ENCODE measurements at places on chromosomes 1 and 21.

GRCh38 chr1:113565621-113566020, 175.3 kb downstream of the MAGI3 start:
- DNase-seq, result no peak

DNA sequence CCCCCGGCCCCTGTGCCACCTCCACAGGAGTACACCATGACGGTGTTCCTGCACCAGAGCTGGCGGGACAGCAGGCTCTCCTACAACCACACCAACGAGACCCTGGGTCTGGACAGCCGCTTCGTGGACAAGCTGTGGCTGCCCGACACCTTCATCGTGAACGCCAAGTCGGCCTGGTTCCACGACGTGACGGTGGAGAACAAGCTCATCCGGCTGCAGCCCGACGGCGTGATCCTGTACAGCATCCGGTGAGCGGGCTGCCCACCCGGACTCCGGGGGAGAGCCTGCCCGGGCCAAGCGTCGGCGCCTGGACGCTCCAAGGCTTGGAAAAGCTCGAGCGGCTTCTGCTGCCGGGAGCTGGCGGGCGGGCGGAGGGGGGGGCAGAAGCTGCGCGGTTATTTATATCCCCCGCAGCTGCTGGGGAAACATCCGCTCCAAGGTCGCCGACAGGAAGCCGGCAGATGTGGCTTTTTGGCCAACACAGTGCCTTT, 6.4 kb downstream of the GABRD start:
- no peak for DNase-seq

DNA sequence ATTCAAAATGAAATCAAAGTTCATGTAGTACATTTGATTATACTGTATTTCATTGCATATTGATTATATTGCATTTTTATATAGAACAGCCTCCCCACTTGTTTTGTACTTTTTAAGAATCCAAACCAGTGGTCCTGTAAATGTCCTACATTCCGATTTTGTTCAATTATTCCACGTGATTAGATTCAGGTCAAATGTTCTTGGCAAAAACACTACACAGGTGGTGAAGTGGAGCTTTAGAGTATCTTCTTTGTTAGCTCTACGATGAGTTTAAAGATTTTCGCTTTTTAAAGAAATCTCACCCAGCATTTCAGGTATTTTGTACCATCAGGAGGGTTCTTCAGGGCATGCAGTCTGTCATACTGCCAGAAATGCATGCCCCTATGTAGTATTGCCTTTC, 120.6 kb downstream of the TRIM33 start:
- no peak for DNase-seq

- no peak for DNase-seq
These were observed 226.0 kb upstream of the KAZN start for GRCh38 chr1:14372526-14372925.

GRCh38 chr1:10257851-10258250, 47.5 kb downstream of the KIF1B start:
- no peak for DNase-seq

DNA sequence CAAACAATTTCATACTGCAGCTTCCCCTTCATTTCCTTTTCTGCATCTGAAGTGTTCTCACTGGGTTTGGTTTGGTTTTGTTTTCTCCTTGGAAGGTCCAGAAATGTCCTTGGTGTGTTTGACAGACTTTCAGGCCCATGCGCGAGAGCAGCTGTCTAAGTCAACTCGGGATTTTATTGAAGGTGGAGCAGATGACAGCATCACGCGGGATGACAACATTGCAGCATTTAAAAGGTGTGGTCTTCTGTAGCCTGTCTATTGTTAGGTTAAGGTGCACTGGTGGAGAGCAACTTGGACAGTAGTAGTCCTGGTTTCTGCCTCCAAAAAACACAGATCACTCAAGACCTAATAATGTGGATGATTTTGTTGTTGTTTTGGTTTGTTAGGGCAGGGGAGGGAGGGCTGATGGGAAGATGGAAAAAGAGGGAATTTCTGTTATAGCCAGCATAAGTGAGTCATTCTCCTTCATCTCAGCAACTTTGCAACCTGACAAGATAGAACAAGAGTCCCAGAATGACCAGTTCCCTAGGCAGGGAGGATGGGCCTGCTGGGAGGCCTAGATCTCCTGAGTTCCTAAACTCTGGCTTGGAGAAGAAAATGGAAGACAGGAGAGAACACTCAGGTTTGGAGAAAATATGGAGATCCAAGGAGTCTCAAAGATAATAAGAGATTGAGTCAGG, 12.5 kb downstream of the HAO2 start:
- DNase-seq, result no peak

DNA sequence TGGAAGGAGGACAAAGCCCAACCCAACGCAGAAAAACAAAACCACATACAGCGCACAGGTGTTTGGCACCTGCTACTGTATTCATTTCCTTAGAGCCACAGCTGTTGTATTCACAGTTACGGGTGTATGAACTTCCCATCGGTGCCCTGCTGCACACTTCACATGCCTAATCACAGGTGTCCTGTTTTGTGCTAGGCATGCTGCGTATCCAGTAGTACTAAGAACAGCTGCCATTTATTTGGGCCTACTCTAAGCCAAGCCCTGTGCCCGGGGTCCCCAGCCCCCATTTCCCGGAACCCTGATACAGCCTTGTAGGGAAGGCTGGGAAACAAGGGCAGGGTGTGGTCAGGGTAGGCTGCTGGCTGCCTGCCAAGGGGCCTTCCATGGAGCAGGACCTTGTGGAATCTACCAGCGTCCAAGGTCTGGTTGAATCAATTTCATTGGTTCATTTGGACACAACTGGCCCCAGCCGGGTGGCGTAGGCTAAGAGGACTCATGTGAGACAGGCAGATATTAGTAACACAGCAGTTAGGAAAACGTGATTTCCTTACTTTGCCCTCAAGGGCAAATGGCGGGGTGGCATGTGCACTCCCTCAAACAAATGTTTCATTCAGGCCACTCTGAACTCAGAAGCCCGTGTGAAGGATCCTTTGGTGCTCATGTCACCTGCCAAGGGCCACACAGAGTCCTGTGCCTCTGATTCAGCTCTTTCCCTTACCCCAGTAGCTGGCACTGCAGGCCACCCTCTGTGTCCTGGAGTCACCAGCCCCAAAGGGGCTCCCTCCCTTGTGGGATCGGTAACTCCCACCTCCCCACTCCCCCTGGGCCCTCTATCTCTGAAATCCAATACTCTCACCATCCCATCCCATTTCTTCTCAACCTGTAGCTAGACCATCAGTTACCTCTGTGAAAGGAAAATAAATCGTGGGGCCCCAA, 986 bp upstream of the RNF186 start:
- no peak for DNase-seq

- DNase-seq, result no peak
These were observed 88.0 kb upstream of the ADAR start for GRCh38 chr1:154695985-154696384.

DNA sequence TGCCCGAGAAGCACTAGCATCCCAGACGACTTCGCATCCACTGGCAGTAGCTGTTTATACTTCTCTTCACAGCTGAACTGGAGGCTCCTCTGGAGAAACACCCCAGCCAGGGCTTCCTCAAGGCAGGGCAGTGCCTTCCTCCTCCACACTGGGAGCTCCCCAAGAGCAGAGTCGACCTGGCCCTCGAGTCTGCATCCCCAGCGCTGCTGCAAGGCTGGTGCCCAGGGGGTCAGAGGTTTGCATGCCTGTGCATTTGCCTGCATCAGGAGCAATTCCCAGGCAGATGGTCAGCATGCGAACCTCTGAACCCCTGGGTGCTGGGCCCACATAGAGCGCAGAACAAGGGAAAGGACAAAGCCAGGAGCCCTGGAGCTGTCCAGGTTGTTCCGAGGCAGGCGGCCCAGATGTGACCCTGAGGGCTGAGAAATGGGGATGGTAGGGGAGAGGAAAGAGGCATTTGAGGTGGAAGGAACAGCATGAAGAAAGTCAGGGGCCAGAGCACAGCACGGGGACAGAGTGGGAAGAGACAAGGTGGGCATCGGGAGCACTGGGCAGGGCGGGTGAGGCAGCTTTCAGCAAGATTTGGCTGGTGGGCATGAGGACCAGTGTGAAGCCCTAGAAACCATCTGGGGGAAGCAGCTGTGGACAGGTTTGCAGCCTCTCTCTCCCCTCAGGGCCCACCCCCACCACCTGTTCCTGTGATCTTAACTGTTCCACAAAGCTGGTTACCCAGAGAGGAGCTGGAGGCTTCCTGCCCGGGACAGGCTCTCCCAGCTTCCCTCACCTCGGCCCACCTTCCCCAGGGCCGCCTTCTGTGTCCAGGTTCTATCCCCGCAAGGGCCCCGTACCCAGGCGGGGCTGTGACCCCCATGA, 6.4 kb upstream of the S100A8 start:
- DNase-seq, result no peak

- peak; percentile 21 for DNase-seq
These were observed 8.7 kb downstream of the UBIAD1 start for GRCh38 chr1:11281518-11282331.

DNA sequence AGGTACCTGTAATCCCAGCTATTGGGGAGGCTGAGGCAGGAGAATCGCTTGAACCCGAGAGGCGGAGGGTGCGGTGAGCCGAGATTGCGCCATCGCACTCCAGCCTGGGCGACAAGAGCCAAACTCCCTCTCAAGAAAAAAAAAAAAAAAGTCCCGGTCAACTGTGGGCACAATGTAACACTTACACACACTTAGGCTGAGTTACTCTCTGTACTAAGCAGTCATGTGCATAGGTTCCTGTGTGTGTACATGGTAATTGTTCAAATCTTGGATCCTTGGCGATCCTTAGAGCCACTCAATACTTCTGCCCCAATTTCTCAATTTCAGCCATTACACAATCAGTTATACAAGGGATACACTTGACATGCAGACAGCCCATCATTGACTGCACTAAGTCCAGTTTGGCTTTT, 11.6 kb downstream of the SDCCAG8 start:
- DNase-seq, result no peak

GRCh38 chr1:110605446-110605845, 712 bp downstream of the KCNA2 start:
- DNase-seq, result no peak

GRCh38 chr1:204455831-204456145, 38.8 kb downstream of the PIK3C2B start:
- DNase-seq, result no peak

Data from AG09309 (cell line).